Nucleus accumbens (tissue), 56 donors: ENCODE measurements at places on chromosomes 11 and 22.

DNA sequence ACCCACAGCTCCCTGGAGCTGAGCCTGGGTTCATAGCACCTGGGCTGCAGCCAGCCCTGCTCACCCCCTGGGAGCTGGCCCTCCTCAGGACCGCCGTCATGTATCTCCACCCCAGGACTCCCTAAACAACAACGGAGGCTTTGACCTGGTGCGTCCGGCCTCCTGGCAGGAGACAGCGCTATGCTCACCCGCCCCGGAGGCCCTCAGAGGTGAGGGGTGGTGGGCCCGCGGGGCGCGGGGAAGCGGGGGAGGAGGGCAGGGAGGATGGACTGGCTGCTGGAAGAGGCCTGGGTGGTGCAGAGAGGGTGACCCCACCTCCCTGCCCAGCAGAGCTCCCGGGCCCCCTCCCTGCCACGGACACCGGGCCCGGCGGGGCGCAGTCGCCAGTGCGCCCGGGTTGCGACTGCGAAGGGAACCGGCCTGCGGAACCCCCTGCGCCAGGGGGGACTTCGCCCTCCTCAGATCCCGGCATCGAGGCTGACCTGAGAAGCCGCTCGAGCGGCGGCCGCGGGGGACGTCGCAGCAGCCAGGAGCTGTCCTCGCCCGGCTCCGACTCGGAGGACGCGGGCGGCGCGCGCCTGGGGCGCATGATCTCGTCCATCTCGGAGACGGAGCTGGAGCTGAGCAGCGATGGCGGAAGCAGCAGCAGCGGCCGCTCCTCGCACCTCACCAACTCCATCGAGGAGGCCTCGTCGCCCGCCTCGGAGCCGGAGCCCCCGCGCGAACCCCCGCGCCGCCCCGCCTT lies 3.1 kb downstream of the MAPK8IP2 start:
- DNase-seq: no peak

GRCh38 chr11:123083623-123084029 lies 21.7 kb upstream of the HSPA8 start:
- no peak for DNase-seq

DNA sequence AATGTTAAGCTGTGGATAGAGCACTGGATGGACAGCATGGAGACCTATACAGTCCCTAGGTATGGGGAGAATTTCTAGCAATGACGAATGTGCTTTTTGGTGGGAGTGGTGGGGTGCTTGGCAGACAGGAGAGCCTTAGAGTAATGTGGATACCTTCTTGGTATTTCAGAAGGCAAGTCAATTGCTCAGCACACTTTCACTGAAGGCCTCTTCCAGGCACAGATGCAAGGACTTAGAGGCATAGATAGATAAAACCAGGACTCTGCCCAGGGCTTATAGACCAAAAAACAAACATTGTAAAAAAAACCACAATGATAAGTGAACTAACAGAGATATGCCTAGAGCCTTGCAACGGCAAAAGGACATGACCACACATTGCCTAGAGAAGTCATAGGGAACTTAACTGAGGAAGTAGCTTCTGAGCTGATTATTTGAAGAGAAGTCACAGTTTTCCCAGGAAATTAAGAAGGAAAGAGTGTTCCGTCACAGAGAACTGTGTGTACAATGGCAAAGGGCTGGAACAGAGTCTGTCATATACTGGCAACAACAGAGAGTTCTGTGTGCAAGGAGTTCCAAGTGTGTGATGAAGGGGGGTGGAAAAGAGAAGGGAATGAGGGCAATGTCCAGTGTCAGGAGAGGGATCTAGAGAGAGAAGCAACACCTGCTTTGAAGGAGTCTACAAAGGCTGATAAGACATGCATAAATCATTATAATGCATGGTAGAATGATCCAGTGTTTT lies 65.9 kb upstream of the PICALM start:
- DNase-seq: no peak

GRCh38 chr11:111923951-111924350 lies 5.2 kb downstream of the C11orf52 start:
- no peak for DNase-seq

DNA sequence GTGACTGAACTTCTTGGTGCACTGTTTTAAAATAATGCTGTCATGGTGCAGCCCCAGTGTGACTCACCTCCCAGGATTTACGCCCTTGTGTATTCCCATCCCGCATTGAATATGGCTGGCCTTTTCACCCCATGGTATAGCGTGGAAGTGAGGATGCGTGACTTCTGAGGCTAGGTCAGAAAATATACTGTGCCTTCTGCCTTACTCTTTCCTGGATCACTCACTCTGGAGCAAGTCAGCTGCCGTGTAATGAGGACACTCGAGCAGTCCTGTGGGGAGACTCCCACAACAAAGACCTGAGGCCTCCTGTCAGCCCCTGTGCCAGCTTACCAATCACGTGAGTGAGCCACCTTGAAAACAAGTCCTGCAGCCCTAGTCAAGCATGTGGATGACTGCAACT lies 471.9 kb upstream of the KIRREL3 start:
- DNase-seq: no peak

GRCh38 chr22:46267431-46268279 lies at the start of gene TTC38:
Gene TTC38 (plus strand): TSS chr22:46268008. CDS start chr22:46268040, 32 bp downstream.
- DNase-seq: peak; percentile 83

GRCh38 chr22:39999144-39999757 lies 4.5 kb downstream of the FAM83F start:
- no peak for DNase-seq

GRCh38 chr11:19686234-19686633 lies 26.4 kb upstream of the NAV2 start:
- no peak for DNase-seq

GRCh38 chr11:72278905-72279304 lies 34.9 kb upstream of the PHOX2A start:
- no peak for DNase-seq

DNA sequence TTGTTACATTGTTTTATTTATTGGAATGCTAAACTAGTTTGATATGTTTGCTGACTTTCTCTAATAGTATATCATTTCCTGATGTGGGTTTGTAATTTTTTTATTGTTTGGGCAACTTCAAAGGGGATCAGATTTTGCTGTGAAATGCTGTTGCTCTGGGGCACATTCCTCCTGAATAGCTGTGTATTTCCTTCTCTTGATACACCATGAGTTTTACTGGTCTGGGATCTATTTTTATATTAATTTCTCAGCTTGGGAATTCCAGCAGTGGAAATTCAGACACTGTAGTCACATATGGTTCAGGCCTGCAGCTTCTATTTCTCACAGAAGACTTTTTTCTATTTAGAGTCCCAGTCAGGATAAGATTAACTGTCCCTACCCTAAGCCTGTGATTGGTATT lies 58.9 kb downstream of the RPUSD4 start:
- no peak for DNase-seq

DNA sequence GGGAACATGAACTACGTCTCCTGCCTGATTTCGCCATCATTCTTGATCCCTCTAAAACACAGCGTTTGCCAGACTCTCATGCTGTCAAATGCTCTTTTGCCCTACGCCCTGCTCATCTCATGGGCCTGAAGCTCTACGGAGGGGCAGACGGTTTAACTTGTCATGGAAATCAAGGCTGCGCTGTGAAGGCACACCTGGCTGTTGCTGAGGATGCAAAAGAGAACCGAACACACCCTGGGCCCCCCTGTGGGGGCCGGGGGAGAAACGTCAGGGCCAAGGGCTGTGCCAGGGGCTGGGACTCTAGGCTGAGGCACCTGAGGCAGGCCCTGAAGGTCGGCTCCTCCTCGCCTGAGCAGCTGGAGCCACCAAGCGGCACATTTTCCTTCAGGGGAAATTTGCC lies 957.2 kb downstream of the BRD1 start:
- DNase-seq: no peak

- DNase-seq: no peak
Observed at GRCh38 chr11:17722000-17722643, 2.8 kb downstream of the MYOD1 start.

DNA sequence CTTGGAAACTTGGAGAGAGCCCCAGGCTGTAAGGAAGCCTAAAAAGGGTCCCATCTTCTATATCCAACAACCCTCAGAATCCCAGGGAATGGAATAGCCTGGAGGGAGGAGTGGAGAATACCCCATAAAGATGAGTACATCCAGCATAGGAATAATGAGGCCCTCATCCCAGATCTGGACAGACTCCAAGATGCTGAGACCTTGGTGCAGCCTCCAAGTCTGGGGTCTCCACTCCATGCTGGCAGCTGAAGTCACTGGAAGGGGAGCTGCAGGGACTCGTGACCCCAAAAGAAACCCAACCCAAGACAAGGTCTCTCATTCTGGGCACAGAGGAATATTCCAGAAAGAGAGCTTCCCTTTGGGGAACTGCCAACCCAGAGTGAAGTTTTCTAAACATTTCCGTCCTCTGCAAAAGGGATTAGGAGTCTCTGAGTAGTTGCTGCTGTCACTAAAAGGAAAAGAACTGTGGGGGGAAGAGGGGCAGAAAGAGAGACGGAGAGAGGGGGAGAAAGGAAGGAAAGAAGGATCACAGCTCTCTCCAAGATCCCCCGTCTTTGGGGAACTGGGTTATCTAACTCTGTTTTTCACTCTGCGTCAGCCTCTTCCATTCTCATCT lies 589 bp downstream of the SCGB1A1 start:
- DNase-seq: no peak

DNA sequence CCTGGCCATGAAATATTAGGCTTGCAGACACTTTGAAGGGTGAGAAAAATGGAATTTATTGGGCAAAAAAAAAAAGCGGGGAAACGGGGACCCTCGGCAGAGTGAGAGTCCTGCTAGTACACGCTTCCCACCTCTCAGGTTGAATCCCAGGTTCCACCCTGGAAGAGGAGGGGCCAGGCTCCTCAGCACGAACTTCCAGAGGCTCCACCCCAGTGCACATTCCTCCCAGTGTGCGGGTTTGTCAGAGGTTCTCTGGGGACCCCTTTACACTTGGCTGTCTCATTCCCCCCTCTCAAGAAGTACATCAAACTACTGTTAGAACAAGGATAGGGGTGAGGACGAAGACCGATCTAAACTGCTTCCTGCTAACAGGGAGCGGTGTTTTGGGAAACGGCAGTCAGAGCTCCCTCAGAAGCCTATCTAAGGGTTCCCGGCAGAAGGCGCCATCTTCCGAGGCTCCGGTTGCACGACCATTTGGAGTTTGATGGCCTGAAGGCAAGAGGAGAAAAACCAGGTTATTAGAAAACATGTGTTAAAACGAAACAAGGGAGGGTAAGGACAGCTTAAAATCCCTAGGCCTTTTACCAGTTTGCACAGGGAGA lies 27.5 kb downstream of the FOLR3 start:
- no peak for DNase-seq

- DNase-seq: no peak
Observed at GRCh38 chr11:122170815-122171475, 54.9 kb upstream of the BLID start.

DNA sequence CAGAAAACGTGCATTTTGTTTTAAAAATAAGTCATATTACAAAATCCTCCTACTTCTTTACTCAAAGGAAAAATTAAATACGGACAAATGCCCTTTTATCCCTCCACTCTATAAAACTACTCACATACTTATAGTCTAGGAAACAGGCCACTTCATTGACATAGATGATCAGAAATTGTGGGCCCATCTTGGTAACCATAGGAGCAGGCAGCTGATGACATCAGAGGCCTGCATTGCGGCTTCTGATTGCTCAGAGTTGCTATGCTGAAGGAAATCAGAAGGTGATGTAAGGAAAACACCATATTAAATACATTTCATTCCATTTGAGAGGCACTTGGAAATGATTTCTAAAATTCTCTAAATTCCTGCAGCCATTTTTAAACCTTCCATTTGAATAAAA lies 27.0 kb downstream of the FAM76B start:
- DNase-seq: no peak

DNA sequence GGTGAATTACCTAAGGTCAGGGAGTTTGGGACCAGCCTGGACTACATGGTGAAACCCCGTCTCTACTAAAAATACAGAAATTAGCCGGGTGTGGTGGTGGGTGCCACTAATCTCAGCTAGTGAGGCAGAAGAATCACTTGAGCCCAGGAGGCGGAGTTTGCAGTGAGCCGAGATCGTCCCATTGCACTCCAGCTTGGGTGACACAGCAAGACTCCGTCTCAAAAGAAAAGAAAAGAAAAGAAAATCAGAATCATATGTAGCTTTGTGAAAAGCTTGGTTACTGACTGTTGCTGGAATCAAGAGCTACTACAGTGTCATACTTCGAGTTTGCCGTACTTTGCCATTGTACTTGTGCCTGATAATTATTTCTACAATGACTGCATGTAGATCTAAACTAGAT lies 4.2 kb upstream of the TMEM135 start:
- no peak for DNase-seq

DNA sequence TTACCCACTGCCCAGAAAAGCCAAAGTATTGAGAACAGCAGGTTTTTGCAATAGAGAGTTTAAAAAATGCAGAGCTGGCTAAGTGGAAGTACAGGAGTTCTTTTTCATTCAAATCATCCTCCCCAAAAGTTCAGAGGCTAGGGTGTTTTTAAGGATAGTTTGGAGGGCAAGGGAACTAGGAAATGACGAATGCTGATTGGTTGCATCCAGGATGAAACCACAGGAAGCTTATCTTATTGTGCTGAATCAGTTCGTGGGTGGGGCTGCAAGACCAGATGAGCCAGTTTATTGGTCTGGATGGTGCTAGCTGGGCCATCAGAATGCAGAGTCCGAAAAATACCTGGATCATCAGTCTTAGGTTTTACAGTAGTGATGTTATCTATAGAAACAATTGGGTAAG lies 1427.1 kb downstream of the LRRC4C start:
- DNase-seq: no peak

GRCh38 chr22:27820896-27821866 lies 19.6 kb upstream of the MN1 start:
- DNase-seq: no peak

DNA sequence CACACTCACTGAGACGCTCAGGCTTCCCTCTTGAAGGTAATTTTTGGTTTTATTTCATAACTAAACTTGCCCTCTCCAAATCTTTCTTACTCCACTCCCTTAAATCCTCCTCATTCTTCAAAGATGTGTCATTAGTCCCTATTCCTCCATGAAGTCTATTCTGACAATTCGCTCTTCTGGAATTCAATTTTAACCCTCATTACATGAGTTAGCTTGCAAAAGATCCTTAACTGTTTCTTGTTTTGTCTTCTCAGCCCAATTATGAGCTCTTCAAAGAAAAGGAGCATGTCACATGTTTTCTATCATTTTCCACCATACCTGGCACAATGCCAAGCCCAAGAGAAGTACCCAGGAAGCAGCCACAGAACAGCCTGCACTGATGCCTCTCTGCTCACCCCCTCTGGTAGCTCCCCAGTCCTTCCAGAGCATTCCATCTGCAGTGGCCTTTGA lies 13.0 kb downstream of the GALNT18 start:
- DNase-seq: no peak

GRCh38 chr11:112864672-112865071 lies 96.5 kb upstream of the NCAM1 start:
- no peak for DNase-seq

DNA sequence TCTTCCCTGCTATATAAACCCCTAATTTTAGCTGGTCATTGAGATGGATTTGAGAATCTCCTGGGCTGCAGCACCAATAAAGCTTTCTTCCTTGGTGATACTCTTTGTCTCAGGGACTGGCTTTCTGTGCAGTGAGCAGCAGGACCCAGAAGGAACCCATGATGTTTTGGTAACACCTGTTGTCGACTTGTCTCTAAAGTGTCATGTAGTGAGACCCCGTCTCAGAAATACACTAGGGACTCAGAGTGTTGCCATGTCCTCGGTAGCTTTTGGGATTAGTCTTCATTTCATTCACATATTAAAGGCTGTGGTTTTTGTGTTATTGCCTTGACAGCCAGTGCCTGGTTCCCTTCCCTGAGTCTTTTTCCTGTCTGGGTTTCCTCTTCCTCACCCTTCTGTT lies 1078.7 kb downstream of the TBC1D22A start:
- no peak for DNase-seq
